Fibroblast of skin of left biceps (primary cell): ENCODE measurements at places on chromosomes 5 and 9.

DNA sequence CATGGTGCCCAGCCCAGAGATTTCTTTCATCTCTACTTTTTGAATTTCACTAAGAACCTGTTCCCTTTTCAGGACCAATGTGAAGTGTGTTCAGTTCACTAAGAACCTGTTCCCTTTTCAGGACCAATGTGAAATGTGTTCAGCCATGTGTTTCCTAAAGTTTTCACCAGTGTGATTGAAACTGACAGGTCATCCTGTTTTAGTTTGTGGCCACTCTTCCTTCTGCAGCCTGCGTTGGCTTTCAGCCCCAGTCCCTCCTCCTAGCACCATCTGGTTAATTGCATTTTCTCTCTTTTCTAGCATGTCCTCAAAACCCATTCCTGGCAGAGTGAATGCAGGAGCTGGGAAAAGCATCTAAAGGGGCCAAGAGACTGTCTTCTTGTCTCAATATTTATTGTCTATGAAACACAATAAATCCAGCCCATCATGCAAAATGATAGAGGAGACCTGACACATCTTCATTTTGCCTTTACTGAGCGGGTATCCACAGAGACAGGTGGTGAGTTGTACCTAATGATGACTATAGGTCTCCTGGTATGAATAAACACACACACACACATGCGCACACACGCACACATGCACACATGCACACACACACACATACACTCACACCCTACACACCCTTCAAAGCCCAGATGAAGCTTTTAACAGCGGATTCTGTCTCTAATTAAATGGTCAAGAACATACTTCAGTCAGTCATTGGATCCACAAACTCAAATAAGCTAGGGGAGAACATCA is 6.1 kb upstream of the PANK3 start:
- DNase-seq, result no peak

GRCh38 chr9:91516777-91517176 is 93.1 kb upstream of the NFIL3 start:
- no peak for DNase-seq

DNA sequence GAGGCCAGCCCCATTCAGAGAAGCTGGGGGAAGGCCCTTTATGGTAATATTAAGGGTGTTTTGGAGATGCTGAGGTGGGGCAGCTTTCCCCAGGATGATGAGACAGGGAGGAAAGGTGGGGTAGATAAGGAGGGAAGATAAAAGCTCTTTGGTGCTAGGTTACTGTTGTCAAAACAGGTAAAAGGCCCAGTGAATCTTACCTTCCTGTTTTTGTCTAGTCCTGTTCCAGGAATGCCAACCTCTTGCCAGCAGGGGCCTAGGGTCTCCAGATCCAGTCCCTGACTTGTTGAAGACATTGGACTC is 797 bp upstream of the CCL27 start:
- no peak for DNase-seq

DNA sequence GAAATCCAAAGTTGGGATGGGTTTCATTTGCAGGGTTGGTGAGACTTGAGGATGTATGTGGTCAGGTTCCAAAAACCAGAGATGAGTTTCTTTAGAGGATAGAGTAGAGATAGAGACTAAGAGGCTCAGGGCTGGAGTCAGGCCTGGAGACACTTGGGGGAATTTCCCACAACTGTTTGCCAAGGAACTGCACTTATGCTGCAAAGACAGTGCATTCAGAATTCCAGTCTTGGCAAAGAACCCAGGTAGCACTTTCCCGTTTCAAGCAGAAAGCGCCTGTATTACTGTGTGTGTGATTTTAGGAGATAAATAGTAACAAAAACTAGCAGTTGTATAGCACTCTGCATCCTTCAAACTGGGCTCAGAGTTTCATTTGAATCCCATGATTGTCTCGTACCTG is 55.4 kb downstream of the SNCAIP start:
- DNase-seq, result no peak

- DNase-seq, result peak; percentile 98
Observed at GRCh38 chr9:83979812-83980394, at the start of gene HNRNPK. HNRNPK (minus strand) TSS chr9:83980215; CDS start chr9:83978252, 1,963 bp downstream.

DNA sequence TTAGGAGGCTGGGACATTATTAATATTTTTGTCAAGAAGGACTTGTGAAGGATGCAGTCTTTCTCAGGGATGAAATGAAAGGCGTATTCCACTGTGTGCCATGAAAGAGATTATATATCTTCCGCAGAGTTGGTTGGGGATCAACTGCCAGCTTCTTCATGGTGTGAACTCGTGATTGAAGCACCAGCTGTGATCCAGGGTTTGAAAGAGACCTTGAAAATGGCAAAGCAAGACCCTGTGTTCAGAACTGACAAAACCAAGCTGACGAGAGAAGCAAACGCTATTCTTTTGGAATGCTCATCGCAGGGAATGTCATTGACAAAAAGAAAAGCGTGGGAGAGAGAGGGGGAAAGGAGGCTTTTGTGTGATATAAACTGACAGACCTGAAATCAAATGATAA is 263.9 kb upstream of the ZNF608 start:
- DNase-seq, result no peak

GRCh38 chr9:6080154-6080716 is 64.8 kb upstream of the RANBP6 start:
- DNase-seq, result peak; percentile 62

GRCh38 chr5:151315998-151316597 is 12.5 kb upstream of the SLC36A3 start:
- peak; percentile 15 for DNase-seq

DNA sequence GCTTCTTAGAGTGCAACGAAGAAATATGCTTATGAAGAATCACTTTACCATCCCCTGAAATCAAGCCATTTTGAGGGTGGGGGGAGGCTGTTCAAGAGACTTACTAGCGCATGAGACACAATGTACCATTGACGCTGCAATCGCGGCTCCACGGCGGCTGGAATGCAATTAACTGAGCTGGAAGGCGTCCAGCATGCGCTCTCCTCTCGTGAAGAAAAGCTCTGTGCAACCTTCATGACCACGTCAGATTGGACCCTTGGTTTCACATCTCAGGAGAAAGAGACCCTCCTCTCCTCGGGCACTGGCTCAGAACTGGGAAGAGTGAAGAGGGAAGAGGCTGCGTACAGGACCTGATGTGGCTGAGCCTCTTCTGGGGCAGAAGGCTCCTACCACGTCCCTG is 138.5 kb upstream of the IRX2 start:
- DNase-seq, result no peak

GRCh38 chr5:10250806-10251276 is 761 bp downstream of the CCT5 start:
- DNase-seq, result no peak

DNA sequence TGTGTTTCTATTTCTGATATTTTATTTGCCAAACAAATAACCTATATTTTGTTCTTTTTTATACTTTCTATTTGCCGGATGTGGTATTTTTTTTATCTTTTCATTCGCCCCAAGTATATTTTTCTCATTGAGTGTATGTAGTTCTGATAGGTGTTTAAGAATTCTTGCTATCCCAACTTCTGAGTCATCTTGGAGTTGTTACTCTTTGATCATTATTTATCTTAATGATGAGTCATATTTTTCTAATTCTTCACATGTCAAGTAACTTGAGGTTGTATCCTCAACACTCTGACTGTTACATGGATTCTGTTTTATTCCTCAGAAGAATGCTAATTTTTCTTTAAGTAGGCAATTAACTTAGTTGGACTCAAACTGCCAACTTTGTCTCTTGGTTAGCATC is 498.1 kb downstream of the TLE1 start:
- DNase-seq, result no peak

GRCh38 chr5:110663525-110663924 is 62.9 kb downstream of the TMEM232 start:
- DNase-seq, result no peak

DNA sequence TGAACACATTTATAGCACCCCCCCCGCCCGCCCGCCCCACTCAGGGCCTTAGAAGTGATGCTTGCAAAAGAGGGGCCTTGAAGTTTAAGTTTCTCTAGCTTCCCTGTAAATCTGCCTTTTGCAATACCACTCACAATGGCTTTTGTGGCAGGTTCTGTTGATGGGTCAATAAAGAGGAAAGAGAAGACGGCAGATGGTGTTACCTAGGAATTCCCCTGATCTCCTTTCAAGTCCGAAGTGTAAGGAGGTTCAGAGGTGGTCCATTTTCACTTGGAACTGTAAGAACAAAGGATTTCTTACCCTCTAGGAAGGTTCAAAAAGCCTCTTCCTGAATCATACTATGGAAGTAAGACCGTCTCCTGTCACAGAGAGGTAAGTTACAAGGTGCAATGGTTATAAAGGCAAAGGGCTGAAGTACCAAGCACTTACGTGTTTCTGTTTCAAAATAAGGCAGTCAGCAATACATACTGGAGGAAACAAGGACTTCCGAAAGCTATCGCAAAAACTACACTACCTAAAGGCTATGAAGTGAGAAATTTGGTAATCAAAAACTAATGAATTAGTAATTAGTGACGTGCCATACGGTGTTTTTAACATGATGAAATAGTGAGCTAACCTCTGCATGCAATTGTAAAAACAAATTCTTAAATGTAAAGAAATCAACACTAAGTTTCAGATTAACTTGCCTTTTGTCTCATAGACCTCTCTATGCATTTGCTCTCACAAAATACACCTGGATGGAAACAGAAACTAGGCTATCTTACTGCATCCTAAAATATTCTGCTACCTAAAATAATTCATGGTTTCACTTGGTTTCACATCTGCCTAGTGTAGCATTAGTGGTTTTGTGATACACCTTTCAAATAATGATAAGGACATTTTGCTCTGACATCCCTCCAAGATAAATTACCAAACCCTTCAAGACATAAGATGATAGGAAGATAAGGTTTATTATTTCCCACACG is 589.4 kb upstream of the FAM174A start:
- DNase-seq, result no peak

- DNase-seq, result no peak
Observed at GRCh38 chr5:109695005-109695926, 5.5 kb downstream of the MAN2A1 start.

DNA sequence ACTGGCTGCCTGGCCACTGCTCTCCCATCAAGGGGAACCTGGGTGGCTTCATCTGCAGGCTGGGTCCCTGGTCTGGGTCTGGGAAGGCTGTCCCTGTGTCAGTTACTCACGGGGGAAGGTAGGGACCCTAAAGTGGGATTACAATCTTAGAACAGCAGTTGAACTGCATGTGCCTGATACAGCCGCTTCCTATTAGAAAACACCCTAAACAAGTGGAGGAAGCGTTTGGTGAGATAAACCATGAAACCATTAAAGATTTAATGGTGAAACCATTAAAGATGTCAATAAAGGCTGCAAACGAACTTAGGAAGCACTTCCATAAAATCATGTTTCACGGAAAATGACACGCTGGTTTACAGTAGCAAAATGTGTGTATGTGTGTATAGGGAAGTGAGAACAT is 2.5 kb upstream of the GFI1B start:
- DNase-seq, result no peak

DNA sequence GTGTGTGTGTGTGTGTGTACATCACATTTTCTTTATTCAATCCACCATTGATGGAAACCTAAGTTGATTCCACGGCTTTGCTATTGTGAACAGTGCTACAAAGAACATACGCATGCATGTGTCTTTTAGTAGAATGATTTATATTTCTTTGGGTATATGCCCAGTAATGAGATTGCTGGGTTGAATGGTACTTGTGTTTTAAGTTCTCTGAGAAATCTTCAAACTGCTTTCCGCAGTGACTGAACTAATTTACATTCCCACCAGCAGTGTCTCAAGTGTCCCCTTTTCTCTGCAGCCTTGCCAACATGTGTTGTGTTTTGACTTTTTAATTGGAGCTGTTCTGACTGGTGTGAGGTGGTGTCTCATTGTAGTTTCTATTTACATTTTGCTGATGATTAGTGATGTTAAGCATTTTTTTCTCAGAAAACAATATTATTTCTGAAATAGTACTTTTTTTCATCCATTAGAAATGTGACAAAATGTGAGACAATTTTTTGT is 769.7 kb downstream of the TAF11L14 start:
- no peak for DNase-seq

DNA sequence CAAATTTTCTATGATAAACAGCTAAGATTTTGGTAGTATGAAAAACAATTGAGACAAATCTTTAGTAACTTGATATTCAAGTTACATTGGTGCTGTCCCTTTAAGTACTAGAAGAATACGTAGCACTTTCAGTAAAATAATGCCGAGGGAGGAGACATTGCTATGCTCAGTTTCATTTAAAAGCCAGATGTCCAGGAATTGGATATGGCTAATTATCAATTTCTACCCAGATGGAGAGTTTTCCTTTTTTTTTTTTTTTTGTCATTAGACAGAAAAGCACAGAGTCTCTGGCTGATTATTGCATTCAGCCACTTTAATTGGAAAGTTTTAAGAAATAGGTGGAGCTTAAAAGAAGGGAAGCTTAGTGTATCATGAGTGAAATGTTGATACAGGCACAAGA is 40.4 kb upstream of the APC start:
- DNase-seq, result no peak

DNA sequence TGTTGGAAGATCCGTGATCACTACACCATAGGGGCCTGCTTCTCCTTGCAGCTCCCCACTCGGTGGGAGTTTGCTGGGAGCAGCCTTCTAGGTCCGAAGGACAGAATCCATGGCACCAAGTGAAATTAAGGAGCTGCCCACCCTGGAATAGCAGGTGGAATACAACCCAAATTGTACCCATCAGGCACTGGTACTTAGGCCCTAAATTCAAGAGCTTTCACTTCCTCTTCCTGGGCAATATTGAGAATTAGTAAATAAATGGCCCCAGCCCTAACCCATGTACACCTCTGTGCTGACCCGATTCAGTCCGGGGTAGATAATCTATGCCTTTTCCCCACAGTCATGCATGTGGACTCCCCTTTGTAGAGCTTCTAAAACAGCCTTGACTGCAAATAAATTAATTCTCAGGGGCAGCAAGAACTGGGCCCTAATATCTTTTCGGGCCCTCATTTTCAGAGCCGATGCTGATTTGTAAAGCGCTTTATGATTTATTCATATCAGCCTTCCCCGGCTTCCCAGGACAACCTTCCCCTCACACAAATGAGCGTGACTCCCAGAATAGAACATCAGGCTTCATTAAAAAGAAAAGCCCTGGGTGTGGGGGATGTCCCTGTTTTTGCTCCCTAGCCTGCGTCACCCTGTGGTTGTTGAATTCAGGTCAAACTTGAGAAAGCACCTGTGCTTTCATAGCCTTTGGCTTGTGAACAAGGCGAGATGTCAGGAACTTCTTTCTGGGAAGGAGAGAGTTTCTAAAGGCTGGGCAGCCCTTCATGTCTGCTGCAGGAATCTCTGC is 126.1 kb upstream of the TBC1D2 start:
- no peak for DNase-seq

DNA sequence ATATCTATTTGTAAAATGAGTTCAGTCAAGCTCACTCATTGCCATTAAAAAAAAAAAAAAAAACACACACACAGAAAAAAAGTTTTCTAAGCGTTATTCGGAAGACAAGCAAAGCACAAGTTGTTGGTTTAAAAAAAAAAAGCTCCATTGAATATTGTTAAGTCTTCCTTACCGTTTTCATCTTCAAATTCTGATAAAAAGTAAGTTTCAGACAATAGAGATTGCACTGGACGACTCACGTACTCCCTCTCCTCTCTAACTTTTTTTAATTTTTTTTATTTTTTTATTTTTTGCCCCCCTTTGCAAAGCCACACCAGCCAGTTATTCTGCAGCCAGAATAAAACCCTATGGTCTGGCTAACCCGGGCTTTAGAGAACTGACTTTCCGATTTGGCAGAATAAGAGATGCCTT is 544 bp downstream of the ADAMTS6 start:
- DNase-seq, result no peak
